NCI-H1092 treated with DMSO at 0.1 percent for 48 hours (cell line): ENCODE measurements at places on chromosomes 11 and 22.

DNA sequence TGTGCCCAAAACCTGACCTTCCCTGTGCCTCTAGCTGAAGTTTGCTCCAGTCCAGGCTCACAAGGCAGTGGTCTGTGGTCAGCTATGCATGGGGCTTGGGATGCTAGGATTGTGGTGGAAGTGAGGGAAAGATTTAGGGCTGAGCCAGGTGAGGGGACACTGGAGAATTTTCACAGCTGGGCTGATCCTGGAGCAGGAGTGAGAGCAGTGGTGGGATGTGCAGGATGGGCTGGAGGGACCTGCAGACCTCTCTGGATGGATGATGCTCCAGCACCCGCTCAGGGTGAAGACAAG lies 23.9 kb upstream of the KDM2A start:
- no peak for DNase-seq

- DNase-seq = no peak
Measured at GRCh38 chr11:17927681-17928343, 85.0 kb downstream of the SERGEF start.

DNA sequence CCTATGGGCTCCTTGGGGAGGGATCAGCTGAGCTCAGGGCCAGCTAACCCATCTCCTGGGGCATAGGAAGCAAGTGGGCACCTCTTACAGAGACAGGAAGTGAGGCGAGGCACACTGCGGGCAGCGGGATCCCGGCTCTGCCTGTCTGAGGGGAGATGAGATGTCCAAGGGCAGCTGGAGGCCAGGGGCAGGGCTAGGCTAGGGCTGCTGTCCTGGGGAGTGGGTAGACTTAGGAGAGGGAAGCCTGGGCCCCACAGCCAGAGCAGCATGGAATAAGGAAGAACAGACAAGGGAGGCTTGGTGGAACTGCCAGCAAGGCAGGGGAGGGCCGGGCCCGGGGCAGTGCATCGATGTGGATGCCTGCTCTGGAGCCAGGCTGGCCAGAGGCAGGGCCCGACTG lies 76.3 kb downstream of the MORC2 start:
- no peak for DNase-seq

- DNase-seq = no peak
Measured at GRCh38 chr11:17604915-17605233, 57.8 kb downstream of the OTOG start.

GRCh38 chr11:57567515-57568329 lies at the start of gene UBE2L6:
Gene UBE2L6, minus strand, starts transcription at chr11:57567672. Its CDS starts 61 bp downstream, at chr11:57567611.
- DNase-seq = peak; percentile 71

- no peak for DNase-seq
Measured at GRCh38 chr11:115384236-115384635, 120.0 kb downstream of the CADM1 start.

- no peak for DNase-seq
Measured at GRCh38 chr11:84129961-84130576, 843.9 kb upstream of the CCDC90B start.

DNA sequence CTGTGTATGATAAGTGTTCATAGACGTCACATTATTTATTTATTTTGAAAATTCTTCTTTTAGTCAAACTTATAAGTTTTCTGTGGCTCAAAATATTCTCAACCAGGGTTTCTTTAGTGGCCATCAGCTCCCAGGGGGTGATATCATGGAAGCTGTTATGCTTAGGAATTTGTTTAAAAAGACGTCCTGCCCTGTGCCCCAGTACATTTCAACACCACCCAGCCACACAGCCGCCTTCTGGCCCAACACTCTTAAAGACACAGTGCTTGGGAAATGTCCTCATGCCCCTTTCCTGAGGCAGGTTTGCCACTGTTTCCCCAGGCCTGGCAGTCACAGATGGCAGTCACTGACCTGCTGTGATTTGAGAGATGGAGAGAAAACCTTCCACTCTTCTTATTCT lies 19.9 kb downstream of the TSKU start:
- no peak for DNase-seq

DNA sequence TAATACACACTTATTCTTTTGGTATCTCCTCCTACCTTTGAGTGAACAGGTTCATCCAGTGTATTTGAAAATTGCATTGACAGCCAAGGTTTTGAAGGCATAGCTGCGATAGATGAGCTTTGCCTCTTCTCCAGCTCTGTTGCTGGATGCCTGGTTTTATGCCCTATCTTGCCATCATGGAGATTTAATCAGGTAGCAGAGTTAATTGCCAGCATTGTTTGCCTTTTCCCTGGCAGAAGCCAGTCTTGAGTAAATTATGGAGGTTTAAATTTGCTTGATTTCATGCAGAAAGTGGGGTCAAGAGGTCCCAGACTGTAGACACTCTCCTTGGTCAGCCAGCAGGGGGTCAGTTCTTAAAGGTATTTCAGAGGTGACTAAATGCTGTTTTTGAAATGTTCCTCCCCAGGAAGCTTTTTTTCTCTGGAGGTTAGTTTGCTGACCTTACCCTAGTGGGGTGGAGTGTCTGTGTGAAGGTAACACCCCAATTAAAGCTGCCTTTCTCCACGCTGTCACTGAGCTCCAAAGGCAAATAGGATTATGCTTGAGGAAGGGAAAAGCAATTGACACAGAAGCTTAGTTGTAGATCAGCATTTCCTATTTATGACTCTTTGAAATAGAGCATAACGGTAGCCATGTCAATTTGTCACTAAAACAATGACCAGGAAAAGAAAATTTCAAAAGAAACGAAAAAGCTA lies 96.0 kb downstream of the EXT2 start:
- DNase-seq = peak; percentile 17

DNA sequence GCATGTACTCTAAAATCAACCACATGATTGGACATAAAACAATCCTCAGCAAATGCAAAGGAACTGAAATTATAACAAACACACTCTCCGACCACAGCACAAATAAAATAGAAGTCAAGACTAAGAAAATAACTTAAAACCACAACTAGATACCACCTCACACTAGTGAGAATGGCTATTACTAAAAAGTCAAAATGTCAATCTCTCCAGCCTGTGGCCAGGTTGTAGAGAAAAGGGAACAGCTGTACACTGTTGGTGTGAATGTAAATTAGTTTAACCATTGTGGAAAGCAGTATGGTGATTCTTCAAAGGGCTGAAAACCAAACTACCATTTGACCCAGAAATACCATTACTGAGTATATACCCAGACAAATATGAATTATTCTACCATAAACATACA lies 1025.7 kb upstream of the TENM4 start:
- no peak for DNase-seq

DNA sequence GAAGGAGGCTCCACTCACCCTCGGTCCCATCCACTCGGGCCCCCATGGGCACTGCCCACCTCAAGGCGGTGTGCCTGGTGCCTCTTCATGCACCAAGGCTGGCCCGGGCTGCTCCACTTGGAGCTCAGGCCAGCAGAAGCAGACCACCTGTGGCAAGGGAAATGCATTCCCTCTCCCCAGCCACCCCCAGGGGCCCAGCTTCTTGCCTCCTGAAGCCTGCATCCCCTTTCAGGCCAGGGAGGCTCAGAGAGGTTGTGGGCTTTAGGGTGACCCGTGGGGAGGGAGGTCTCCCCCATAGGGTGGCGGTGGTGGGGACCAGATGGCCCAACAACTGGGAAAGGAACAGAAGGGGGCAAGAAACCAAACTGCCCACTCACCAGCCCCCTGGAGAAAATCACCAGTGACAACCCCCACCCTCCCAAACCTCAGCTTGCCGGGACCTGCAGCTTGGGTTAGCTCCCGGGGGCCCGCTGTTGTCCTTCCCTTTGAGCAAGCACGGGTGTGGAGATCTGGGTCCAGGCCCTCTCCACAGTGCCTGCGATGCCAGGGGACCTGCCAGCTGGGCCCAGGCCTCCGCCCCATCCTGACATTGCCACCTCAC lies 8.4 kb downstream of the CBX6 start:
- no peak for DNase-seq

DNA sequence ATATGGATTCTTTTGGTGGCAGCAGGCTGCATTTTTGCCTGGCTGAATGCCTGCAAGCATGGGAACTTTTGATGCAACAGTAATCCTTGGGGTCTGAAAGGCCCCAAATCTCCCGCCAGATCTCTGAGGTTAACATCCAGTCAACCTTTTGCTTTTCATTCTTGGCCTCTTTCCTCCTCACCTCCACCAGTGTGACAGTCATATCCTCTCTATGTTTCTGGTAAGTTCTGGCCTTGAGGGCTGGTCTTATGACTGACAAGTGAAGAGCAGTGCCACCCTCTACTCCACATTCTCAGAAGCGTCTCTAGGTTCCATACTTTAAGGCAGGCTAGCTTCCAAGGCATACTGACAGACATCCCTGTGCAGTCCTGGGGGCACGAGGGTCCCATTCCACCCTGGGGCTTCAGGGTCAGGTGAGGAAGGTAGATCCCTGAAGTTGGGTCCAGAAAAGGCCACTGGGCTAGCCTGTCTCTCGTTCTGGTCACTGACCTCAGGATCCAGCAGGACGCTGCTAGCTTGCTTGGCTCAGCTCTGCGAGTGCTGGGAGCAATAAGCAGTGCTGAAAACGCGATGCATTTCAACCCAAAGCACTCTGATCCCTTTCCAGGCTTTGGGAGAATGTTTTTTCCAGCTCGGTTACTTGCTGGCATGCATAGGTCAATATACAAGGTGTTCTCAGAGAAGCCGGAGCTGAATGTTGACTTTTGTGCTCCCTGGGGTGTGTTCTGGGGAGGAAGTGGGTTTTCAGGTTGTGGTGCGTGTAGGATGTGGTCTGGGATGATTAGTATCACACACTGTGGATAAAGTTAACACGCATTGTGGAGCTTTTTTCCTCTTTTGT lies 75.2 kb downstream of the PTPRJ start:
- no peak for DNase-seq

DNA sequence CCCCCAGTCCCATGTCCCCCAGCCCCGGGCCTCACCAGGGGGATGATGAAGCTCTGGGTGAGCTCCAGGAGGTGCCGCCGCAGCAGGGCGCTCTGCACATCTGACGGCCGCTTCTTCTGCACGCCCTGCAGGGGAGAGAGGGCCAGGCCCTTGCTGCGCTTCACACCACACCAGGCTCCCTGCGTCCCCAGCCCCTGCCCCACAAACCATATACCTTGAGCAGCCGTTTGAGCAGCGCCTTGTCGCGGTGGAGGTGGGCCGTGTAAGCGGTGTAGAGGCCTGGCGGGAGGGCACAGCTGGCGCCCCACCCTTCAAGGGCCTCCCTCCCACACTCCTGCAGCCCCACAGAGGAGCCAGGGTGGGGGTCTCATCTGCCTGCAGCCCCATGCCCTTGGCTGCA lies 6.2 kb upstream of the PLXNB2 start:
- DNase-seq = no peak

DNA sequence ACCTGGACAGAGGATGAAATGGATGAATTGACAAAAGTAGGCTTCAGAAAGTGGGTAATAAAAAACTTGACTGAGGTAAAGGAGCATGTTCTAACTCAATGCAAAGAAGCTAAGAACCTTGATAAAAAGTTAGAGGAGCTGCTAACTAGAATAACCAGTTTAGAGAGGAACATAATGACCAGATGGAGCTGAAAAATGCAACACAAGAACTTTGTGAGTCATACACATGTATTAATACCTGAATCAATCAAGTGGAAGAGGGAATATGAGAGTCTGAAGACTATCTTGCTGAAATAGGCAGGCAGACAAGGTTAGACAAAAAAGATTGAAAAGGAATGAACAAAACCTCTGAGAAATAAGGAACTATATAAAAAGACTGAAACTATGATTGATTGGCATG lies 47.9 kb upstream of the SLC22A9 start:
- no peak for DNase-seq

DNA sequence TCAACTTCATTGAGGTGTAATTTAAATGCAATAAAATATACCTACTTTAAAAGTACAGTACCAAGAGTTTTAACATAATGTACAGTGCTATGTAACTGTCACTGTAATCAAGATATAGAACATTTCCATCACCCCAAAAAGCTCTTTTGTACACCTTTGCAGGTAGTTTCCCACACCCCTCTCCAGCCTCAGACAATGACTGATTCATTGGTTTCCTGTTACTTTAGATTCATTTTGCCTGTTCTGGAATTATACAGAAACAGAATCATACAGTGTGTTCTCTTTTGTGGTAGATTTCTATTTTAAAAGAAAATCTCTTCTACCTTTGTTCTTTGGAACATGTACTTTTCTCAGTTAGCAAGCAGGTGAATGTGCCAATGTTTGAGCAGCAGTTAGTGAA lies 38.2 kb downstream of the SHISA8 start:
- DNase-seq = no peak

DNA sequence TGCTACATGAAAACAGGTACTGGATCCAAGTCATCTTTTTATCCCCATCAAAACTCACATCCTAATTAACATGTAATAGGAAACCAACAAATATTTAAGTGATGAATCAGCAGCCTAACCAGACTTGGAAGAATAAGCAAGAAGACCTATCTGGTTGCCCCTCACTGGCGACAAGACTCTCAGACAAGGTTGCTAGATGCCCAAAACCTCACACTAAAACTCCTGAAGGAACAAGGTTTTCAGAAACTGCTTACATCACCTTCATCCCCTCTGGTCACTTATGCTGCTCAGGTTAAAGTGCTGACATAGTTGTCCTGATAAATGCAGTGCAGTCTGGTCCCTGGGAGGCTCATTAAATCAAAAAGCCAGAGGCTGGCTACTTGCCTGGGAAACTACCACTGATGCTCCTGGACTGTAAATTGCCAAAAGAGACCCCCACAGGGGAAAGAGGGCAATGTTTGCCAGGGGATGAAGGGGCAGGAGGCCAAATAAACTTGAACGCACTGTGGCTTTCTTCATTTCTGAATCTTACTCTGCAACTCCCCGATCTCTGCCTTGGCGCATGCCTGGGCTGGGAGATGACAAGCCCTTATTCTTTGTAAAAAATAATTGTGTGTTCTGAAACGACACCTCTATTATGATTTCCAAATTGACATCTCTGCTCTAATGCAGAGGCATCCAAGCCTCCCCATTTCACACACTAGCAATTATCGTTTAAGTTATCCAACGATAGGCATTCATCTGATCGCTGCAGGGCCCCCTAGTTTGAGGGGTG lies 72.7 kb downstream of the AMBRA1 start:
- no peak for DNase-seq

DNA sequence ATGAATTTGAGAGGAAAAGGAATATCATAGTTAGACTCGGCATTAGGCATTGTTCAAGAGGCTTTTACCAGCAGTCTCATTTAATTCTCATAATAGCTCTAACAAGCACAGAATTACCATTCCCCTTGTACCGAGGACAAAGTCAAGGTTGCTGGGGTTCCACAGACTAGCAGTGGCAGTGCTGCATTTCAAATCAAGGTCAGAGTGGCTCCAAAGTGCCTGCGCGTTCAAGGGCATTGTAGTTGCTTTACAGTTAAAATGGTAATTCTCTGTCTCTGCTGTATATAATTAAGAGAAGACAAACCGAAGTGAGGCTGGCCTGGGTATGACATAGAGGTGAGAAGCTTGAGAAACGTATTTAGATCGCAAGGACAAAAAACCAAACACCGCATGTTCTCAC lies 40.4 kb upstream of the TP53AIP1 start:
- DNase-seq = no peak

DNA sequence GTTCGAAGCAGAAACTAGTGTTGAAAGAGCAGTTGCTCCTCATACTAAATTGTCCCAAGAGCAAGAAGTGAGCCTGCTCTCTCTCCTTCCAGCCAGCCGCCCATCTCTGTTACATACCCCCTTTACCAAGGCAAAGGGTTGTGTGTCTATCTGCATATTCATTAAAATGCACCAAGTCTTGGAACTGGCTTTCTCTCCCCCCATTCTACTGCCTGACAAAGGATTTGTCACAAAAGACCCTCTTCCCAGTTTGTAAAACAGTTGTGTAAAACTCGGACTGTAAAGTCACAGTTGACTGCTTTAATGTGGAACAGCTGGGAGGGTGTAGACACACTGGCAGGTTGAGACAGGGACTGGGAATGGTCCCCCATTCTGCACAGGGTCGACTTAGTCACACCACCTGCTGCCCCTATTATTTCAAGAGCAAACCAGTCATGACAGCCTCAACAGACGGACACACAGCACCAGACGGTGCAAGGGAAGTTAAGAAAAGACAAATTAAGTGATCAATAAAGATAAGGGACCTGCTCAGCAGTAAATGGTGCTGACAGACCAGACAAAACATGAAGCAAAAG lies 60.0 kb upstream of the HTATIP2 start:
- DNase-seq = no peak
